ENCODE measurements at places on chromosomes 5 and 9.

- no peak for DNase-seq
Observed at GRCh38 chr5:124180875-124181461, 565.5 kb downstream of the ZNF608 start.

- no peak for DNase-seq
Observed at GRCh38 chr9:33380390-33381094, 21.8 kb downstream of the AQP7 start.

GRCh38 chr5:137192293-137192743 lies 306.8 kb downstream of the SPOCK1 start:
- DNase-seq, result no peak

DNA sequence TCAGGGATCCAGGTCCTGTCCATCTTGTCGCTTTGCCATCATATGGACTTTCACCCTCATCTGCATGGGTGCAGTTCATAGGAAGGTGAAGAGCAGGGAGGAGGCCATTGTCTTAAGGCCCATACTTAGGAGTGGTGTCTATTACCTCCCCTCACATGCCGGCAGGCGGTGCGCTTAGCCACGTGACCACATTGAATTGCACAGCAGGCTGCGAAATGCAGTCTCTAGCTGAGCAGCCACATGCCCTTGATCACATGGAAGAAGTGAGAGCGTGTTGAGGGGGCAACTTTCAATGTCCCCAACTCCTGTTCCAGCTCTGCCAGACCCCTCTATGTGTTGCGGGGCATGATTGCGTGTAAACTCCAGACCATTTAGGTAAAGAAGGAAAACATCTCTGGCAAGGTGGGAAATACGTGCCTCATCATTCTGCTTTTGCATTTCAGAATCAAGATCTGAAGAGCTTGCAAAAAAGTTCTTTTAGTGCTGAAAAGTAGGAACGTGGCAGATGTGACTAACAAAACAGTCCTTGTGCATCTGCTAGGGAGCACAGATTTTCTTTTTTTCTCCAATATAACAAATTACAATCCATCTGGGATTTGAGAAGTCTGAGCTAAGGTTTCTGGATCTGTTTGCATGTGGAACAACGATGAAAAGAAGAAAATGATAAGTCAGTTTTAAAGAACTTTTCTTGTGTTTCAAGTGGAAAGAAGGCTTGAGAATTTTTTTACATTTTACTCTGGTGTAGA lies 34.4 kb downstream of the ROPN1L start:
- no peak for DNase-seq

GRCh38 chr9:4475301-4475700 lies 15.0 kb upstream of the SLC1A1 start:
- no peak for DNase-seq

Measured in HS-27A (cell line).